DND-41 (cell line): ENCODE measurements at places on chromosomes 12 and 14.

DNA sequence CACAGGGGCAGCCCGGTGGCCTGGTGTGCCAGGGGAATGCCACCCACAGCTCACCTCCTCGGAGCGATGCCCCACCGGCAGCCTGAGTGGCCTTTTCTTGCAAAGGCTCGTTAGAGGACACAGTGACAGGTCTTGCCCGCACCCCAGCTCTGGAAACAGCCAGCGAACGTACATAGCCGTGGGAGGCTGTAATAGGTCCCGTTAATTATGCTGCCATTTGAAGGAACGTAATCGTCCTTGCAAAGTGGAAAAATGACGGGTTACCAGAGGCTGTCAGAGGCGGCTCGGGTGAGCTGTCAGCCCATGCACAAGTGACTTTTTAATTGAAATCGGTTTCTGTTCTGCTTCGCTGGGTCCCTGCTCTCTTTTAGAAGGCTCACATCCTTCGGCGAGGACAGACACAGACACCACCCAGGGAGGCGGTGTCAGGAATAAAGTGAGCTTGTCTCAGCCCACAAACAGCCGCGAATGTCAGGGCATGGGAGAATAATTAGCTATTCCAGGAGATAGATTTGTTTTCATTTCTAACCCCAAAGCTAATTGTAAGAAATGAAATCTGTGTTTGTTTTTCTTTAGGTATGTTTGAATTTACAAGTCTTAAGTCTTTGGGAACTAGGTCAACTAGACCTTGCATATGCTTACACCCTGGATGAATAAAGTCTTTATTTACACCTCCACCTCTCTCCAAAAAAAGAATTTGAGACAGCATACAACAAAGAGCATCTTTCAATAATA, 77.2 kb upstream of the RFLNA start:
- DNase-seq, result no peak

- no peak for DNase-seq
Observed at GRCh38 chr14:35504260-35504659, 29.7 kb upstream of the INSM2 start.

GRCh38 chr14:49971156-49972130, 78.6 kb downstream of the ARF6 start:
- no peak for DNase-seq

DNA sequence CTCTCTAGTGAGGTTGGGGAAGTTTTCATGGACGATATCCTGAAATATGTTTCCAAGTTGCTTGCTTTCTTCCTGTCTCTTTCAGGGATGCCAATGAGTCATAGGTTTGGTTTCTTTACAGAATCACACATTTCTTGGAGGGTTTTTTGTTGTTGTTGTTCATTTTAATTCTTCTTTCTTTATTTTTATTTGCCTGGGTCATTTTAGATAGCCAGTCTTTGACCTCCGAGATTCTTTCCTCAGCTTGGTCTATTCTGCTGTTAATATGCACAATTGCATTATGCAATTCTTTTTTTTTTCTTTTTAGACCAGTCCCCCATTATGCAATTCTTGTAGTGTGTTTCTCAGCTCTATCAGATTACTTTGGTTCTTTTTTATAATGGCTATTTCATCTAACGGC, 338.9 kb downstream of the AEBP2 start:
- no peak for DNase-seq

DNA sequence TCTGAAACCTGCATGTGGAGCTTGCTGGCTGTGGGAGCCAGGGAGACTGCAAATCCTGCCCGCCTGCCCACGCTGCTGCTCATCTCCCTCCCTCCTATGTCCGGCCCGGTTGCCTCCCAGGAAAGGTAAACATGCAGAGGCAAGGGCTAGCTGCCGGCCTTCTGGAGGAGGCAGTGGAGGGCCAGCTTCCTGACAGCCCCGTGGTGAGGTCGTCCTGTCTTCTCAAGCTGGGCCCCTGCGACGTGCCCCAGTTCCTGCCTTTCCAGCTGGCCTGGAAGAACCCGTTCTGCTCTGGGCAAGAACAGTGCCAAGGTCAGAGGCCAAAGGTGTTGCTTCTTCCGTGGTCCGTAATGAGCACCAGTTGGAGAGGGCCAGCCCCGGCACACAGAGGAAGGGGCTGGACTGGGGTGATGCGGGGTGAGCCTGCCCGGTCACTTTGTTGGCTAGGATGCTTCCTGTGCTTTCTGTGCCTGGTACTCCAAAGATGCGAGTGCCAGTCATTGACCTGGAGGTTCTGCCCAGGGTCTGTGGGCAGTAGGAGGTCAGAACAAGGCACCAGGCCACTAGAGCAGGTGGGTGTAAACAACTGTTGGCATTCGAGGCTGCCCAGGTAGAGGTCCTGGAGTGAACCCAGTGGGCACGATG, 25.3 kb downstream of the TPCN1 start:
- DNase-seq, result no peak

GRCh38 chr14:95196268-95196667, 38.9 kb upstream of the DICER1 start:
- DNase-seq, result no peak

DNA sequence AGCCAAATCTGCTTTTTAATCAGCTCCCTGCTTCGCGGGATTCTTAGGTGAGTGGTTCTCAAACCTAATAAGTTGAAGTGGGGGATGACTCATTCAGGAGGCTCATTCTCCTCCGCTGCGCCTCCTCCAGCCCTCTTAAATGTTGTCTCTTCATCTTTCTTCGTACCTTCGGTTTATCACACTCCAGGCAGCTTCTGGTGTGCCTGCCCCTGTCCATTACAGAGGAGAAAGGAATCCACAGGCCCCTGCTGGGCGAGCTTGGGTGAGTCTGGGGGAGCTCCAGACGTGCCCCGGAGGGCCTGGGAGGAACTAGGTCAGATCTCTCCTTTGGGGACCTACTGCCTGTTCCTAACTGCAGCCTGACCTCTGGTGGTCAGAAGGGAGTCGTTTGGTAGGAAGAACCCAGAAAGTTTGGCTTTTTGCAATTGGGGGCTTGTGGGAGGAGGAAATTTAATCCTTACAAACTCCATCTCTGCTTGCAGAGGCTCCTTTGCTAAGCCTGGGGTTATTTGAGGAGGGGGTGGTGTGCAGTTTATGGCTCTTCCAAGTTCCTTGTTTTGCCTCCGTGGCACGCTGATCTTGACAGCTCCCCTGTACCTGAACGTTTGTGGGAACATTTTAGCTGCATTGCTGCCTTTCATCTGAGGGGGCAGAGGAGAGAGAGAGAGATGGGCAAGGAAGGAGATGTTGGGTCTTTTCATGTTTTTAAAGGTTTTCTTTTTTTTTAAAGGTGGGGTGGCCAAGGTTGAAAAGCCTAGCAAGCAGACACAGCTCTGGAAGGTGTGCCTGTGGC, 84.1 kb upstream of the GNG2 start:
- peak; percentile 63 for DNase-seq

GRCh38 chr14:101069666-101070362, 166.3 kb upstream of the RTL1 start:
- no peak for DNase-seq

DNA sequence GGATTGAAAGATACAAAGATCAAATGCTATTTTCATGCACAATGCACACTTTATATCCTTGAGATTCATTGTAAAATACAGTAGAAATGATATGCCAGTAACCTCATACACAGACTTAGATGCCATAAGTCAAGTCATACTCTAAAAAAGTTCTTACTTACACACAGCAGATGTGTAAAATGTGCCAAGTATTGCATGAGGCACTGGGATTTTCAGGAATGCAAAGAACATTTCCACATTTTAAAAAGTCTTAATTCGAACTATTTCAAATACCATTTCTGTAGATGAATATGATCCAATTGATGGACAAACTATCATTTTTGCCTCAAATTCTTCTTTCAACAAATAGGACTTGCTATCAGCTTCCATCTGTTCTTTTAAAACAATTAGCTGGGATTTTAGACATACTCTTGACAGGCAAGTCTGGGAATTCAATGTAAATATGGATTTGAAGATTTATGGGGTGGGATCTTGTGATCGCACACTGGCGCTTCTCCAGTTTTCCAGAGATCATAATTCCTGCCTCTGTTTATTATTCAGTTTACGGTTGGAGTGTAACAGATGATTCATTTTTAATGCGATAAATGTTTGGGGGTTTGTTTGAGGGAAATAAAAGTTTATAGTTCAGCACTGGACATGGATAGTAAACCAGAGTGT, 183.8 kb downstream of the PAX9 start:
- DNase-seq, result no peak

DNA sequence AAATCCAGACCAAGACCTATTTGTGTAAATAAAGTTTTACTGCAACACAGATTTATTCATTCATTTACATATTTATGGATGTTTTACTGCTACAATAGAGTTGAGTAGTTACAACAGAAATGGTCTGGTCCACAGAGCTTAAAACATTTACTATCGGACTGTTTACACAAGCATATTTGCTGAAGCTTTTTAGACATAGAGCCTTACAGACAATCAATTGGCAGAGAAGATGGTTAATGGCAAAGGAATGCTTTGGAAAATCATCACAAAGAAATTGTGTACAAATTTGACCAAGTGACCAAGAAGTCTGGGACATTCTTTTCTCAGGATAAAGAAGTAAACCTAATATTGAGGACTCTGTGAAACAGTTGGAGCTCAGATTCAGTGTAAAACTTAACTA, 504.3 kb downstream of the SLC16A7 start:
- no peak for DNase-seq

GRCh38 chr12:89461649-89462612, 62.7 kb downstream of the GALNT4 start:
- DNase-seq, result no peak

- DNase-seq, result no peak
Observed at GRCh38 chr12:51938726-51939125, 12.8 kb upstream of the ACVR1B start.

GRCh38 chr12:57694459-57695019, 607 bp downstream of the OS9 start:
- peak; percentile 34 for DNase-seq

- DNase-seq, result no peak
Observed at GRCh38 chr14:56963381-56963780, 153.1 kb upstream of the OTX2 start.

- peak; percentile 57 for DNase-seq
Observed at GRCh38 chr14:77024171-77024691, 4.3 kb downstream of the IRF2BPL start.

GRCh38 chr12:90102957-90103652, 394.5 kb upstream of the ATP2B1 start:
- DNase-seq, result peak; percentile 25

DNA sequence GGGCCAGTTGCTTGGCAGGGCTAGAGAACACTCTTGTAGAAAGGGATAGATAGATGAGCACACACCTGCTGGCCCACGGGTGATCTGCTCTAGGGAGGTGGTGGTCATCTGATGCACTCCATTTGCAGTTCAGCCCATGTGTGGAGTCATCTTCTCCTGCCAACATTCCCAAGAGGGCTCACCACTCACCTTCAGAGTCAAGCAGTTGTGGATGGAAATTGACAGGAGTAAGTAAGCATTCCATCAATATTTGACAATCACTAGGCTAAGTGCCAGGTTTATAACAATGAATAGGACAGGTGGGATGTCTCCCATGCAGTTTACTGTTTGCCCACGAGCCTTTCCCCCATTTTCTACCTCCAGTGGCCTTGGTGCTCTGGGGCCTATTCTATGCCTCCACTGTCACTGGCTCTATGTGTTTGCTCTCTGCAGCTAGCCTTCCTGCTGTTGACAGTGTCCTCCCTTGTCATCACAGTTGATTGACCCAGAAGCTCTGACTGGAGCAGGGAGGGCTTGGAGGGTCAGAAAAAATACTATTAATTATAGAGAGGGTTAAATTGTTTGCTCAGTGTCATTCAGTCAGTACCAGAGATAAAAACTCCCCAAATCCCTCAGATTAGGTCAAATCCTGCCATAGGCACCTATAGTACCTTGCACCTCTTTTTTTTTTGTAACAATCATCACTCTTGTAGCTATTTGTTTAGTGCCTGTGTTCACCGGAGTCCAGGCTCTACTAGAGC, 134.6 kb upstream of the PZP start:
- DNase-seq, result no peak

GRCh38 chr12:93443576-93443975, 1.8 kb upstream of the UBE2N start:
- no peak for DNase-seq

DNA sequence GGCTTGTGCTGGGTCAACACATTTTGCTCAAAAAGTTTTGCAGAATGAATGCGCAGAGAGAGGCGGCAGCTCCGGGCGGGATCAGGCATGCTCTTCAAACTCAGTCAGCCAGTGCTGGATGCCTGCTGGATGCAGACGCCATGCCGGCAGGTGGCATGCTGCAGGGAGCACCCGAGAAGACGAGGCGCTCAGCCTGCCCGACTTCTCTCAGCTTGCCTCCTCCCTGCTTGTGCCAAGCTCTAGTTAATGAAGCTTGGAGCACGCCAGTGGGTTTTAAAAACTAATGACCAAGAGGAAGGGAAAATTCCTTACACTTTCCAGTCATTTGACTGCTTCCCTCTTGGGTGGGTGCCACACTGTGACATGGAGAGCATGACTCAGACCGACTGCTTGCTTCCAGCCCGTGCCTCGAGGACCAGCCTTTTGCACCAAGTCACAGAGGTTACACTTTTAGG, 39.8 kb downstream of the SLC24A4 start:
- no peak for DNase-seq

DNA sequence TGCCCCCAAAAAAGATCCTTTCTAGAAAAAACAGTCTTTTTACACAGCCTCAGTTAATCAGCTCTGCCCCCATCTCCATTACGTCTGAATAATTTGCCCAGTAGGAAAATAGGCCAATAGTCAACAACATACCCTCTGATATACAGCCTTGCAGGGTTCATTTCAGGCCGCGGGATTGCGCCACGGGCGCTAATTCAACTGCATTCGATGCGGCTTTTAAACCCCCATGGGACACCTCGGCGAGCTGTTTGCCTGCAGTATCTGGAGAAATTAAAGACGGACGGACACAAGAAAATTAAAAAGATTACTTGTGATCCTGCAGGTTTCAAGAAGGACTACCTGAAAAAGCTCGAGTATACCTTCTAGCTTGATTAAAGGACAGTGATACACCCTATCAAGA, 36.1 kb downstream of the ERP29 start:
- DNase-seq, result no peak

GRCh38 chr14:75184492-75184891, 8.1 kb upstream of the TMED10 start:
- DNase-seq, result no peak

DNA sequence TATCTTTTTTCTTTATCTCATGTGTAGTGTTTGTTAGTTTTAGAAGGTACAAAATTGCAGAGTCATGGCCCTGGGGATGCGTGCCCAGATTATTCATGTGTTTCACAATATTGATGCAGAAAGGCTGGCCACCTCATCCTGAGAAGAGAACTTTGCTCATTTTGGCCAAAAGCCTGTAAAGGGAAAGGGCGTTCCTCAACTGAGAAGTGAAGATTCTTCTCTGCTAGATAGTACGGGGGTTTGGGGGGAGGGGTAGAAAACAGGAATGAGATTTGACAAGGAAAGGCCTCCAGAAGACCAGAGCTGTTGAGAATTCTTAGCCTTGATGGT, 1.7 kb downstream of the MGST1 start:
- no peak for DNase-seq

GRCh38 chr14:81309511-81309910, 88.8 kb upstream of the GTF2A1 start:
- no peak for DNase-seq

DNA sequence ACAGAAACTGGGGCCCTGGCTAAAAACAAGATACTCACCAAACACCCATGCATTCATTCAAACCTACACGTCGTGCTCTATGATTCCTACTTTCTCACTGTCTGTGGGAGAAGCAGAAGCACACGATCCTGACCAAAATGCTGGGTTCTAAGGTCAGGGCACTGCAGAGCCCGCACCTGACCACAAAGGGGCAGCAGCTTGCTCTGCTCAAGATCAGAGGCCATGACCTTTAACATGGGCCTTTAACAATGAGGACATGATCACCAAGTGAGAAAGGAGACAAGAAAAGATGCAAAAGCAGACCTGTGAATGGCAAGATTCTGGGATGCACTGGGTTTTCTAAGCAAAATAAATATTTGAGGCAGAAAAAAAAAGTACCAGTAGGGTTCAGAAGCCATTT, 40.1 kb upstream of the VPS33A start:
- no peak for DNase-seq
